Thyroid gland (tissue), 4 donors: ENCODE measurements at places on chromosomes 3 and 15. TPM values are rescaled to one million over a fixed set of nuclear protein-coding genes. Genes with fewer than 3 reads are reported as not detected.

GRCh38 chr3:58041826-58042324, 33.7 kb downstream of the FLNB start:
- H3K36me3 ChIP-seq, result no peaks in the 10 kb centered on the region
- H3K27me3 ChIP-seq, result no peaks in the 10 kb centered on the region
- H3K4me1 ChIP-seq, result peaks cover 68% of the 10 kb centered on the region
- DNase-seq, result no peak
- H3K27ac ChIP-seq, result peak overlapping the region; percentile 96

DNA sequence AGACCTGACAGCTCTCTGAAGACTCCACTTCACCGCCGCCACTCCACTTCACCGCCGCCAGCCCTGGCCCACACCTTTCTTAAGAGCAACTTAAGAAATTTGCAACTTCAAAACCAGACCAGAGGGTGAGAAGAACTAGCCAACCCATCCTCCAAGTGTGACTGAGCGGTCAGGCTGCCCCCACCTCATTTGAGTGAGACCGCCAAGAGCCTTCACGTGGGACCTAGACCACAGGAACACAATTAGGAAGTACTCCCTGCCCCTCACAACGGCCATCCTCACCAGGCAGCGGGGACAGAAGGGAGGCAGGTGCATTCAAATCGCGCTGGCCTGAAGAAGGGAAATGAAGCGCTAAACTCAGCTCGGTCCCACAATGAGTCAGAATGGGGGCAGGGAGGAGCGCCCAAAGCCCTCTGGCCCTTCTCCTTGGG, 156.8 kb upstream of the BCL6 start:
- peak; percentile 6 for DNase-seq
- H3K27me3 ChIP-seq, result no peaks in the 10 kb centered on the region
- H3K27ac ChIP-seq, result no peak overlapping the region
- H3K4me3 ChIP-seq, result no peak overlapping the region

DNA sequence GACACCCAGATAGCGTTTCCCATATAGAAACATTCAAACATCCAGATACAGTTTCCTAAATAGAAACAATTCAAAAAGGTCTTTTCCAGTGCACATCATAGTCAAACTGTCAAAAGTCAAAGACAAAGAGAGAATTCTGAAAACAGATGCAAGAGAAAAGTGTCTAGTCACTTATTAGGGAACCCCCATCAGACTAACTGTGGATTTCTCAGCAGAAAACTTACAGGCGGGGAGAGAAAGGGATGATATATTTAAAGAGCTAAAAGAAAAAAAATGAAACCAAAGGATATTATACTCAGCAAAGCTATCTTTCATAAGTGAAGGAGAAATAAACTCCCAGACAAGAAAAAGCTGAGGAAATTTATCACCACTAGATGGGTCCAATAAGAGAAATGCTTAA, 22.3 kb upstream of the CX3CR1 start:
- DNase-seq, result no peak
- H3K4me1 ChIP-seq, result no peaks in the 10 kb centered on the region
- H3K27ac ChIP-seq, result no peak overlapping the region
- H3K27me3 ChIP-seq, result no peaks in the 10 kb centered on the region
- no peak overlapping the region for H3K4me3 ChIP-seq

DNA sequence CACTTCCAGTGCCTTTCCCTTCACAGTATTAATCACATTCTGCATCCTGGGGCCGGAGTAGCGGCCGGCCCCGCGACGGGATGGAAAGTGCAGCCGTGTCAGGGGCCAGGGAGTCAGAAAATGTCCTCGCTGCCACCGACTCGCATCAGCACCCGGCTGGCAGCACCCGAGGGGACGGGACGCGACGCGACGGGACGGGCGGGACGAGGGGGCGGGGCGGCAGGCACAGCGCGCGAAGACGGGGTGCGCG, 353 bp downstream of the ATG3 start:
- H3K4me1 ChIP-seq, result peaks cover 35% of the 10 kb centered on the region
- no peaks in the 10 kb centered on the region for H3K36me3 ChIP-seq
- peak; percentile 80 for DNase-seq
- peak overlapping the region; percentile 93 for H3K27ac ChIP-seq
- H3K27me3 ChIP-seq, result no peaks in the 10 kb centered on the region

GRCh38 chr3:98513736-98514135, 9.0 kb downstream of the CLDND1 start:
- DNase-seq, result no peak
- no peak overlapping the region for H3K4me3 ChIP-seq
- H3K27ac ChIP-seq, result no peak overlapping the region
- H3K36me3 ChIP-seq, result peaks cover 11% of the 10 kb centered on the region

DNA sequence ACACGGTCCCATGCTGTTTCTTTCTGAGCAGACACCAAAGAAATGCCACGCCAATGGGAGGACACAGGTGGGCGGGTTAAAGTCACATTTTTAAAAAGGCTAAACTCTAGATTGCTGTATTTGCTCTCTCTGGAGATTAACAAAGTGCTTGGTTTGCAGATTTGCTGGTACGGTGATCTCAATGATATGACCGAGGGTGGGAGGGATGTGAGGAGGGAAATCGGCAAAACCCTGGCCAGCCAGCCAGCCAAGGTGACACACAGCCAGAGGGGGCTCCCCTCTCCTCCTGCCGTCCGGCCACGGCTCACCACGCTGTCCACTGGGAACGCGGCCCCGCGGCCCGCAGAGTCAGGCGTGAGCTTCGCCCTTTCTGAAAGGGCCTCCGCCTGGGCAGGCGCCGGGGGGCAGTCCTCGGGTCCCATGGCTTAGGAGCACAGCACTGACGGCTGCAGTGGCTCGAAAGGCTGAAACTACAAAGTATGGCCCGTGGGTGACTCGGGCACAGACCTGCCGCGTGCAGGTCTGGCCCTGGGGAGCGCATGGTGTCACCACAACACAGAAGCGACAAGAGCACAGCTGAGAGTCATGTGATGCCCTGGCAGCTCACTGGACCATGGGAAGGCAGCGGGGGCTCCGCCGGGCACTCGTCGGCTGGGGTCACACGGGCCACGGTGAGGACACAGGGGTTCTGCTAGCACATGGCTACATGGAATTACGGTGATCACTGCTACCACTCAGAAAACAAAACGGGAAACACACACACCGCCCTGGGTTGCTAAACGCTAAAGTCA, 57.8 kb upstream of the RPL32 start:
- H3K27ac ChIP-seq, result no peak overlapping the region
- peaks cover 14% of the 10 kb centered on the region for H3K36me3 ChIP-seq
- DNase-seq, result no peak
- H3K4me3 ChIP-seq, result no peak overlapping the region
- no peaks in the 10 kb centered on the region for H3K4me1 ChIP-seq

DNA sequence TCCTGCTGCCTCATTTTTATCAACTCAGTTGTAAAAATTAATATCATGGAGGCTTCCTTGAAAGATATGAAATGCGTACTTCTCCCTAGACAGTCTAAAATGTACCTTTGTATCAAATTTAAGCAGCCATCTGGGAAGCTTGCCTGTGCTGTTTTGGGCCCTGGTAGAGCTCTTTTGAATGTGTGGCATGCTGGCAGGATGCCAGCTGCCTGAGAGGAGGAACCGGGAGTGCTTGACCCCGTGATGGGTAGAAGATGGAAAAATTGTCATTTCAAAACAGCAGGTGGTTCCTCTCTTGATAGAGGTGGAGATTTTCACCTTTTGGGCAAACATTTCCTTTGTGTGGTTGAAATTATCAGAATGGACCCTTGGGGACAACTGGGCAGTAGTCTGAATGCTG, 245.3 kb downstream of the RPLP1 start:
- H3K27ac ChIP-seq, result no peak overlapping the region
- no peaks in the 10 kb centered on the region for H3K27me3 ChIP-seq
- H3K4me1 ChIP-seq, result no peaks in the 10 kb centered on the region
- H3K4me3 ChIP-seq, result no peak overlapping the region
- peak; percentile 29 for DNase-seq
- no peaks in the 10 kb centered on the region for H3K36me3 ChIP-seq

GRCh38 chr15:60941448-60941847, 287.7 kb downstream of the RORA start:
- H3K27ac ChIP-seq, result no peak overlapping the region
- peaks cover 6% of the 10 kb centered on the region for H3K4me1 ChIP-seq
- DNase-seq, result peak; percentile 16
- H3K36me3 ChIP-seq, result no peaks in the 10 kb centered on the region

- no peak overlapping the region for H3K27ac ChIP-seq
- no peak overlapping the region for H3K4me3 ChIP-seq
Measured at GRCh38 chr3:12046406-12046805, 42.2 kb downstream of the SYN2 start.

DNA sequence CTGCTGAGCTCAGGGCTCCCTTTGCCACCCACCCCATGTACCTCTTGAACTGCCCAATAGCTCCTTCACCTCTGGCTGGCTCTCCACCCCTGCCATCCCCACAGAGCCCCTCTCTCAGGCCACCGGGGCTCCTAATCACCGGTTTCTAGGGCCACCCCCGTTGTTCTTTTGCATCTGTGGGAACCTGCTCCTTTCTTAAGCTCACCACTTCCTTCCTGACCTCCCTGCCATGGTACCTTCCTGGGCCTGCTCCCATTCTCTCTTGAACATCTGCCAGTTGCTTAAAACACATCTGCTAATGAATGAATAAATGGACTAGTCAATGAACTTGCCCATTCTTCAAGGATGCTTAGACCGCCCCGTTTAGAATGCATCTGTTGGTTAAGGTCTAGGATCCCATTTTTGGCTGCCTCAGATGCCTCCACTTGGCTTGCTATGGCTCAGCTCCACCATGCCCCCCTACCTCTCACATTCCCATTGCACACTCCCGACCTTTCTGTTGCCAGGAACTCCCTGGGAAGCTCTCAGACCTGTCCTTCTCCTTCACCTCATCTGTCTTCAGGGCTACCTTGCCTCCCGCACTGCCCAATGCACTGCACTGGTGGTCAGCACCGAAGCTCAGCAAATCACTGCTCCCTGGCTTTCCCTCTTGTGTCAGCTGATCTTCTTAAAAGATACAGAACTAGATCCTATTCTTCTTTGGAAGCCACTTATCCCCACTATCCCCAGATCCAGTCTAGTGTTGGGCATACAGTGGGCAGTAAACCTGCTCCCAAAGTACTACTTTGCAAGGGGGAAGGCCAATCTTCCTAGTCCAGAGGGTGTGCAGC, 9.1 kb downstream of the AMOTL2 start:
- no peak for DNase-seq
- H3K4me3 ChIP-seq, result no peak overlapping the region
- peaks cover 97% of the 10 kb centered on the region for H3K4me1 ChIP-seq

GRCh38 chr3:36653095-36653494, 111.3 kb downstream of the DCLK3 start:
- no peak overlapping the region for H3K4me3 ChIP-seq
- H3K27ac ChIP-seq, result no peak overlapping the region
- H3K4me1 ChIP-seq, result no peaks in the 10 kb centered on the region
- H3K27me3 ChIP-seq, result no peaks in the 10 kb centered on the region

GRCh38 chr3:127383656-127384179, 95.9 kb upstream of the PRR20G start:
- no peaks in the 10 kb centered on the region for H3K36me3 ChIP-seq
- no peak for DNase-seq
- H3K27me3 ChIP-seq, result no peaks in the 10 kb centered on the region
- no peak overlapping the region for H3K4me3 ChIP-seq
- no peak overlapping the region for H3K27ac ChIP-seq

DNA sequence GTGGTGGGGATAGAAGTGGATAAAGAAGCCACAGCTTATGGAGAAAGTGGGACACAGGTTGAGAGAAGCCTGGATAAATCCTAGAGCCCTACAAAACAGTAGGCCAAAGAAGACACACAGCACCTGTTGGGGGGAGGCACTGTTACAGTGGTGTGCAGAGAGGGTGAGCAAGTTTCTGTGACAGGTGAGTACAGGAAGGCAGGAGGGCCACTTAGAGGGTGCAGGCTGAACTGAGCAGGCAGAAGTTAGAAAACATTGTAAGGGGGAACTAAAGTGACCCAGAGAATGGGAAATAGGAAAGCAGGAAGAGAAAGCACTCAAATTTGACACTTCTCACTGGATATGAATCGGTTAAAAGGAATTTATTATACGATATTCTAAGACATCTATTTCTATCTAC, 146.1 kb upstream of the TMCO5A start:
- peaks cover 30% of the 10 kb centered on the region for H3K4me1 ChIP-seq
- H3K27ac ChIP-seq, result peak overlapping the region; percentile 61
- H3K36me3 ChIP-seq, result no peaks in the 10 kb centered on the region

- peak overlapping the region; percentile 51 for H3K27ac ChIP-seq
- no peak for DNase-seq
- peak overlapping the region; percentile 78 for H3K4me3 ChIP-seq
Measured at GRCh38 chr3:10025205-10026083, 793 bp upstream of the FANCD2 start.

DNA sequence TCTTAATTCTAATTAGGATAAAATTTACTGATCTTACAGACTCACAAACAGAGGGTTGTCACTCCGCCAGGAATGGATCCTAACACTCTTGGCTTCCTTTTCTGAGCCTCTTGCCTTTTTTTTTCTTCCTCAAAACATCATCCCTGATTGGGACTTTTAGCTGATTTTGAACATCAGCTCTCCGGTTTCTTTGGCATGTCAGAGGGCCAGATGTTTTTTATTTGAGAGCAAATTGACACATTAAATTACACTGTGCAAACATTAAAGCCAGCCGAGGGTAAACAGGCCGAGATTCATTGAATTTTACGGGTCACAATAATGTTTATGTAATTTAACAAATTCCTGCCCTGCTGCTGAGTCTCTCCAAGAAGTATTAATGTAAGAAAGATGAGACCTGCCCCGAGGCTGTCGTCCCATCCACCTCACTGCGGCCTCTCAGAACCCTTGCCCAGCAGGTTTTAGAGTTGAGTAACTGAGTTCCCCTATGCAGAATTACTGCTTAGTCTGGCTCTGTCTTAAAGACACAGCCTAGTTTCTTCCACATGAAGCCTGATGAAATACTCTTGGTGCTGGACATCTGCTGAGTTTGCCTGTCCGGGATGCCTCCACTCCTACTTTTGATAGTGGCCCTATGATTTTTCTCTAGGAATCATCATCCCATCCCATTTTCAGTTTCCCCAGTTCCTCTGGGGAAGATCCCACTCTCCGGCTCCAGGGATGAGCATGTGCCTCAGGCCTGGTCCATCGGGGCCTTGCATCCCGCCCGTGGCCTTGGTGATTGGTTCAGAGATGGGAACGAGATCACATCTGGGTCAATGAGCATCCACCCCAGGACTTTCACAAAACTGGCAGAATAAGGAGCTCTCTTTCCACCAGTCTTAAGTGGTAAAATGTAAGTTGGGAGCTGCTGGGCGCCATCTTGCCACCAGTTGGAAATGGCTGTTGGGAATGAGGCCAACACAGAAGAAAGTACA, 226.6 kb upstream of the TLE3 start:
- peaks cover 25% of the 10 kb centered on the region for H3K4me1 ChIP-seq
- no peak for DNase-seq
- no peaks in the 10 kb centered on the region for H3K27me3 ChIP-seq
- H3K27ac ChIP-seq, result no peak overlapping the region
- H3K4me3 ChIP-seq, result no peak overlapping the region
- H3K36me3 ChIP-seq, result no peaks in the 10 kb centered on the region

GRCh38 chr3:179107617-179108016, 36.0 kb upstream of the ZMAT3 start:
- no peak for DNase-seq
- H3K27me3 ChIP-seq, result no peaks in the 10 kb centered on the region
- no peaks in the 10 kb centered on the region for H3K4me1 ChIP-seq

GRCh38 chr15:75985971-75986370, 26.3 kb downstream of the NRG4 start:
- no peak overlapping the region for H3K27ac ChIP-seq
- no peak overlapping the region for H3K4me3 ChIP-seq
- no peaks in the 10 kb centered on the region for H3K27me3 ChIP-seq
- H3K36me3 ChIP-seq, result no peaks in the 10 kb centered on the region
- H3K4me1 ChIP-seq, result no peaks in the 10 kb centered on the region

Gene RARRES1
- total RNA-seq, result 394 TPM

Gene RTP2
- total RNA-seq, result not detected

Gene MESP2
- not detected for total RNA-seq

Gene CELF6
- total RNA-seq, result 2.3 TPM

Gene NEK10
- 2.3 TPM for total RNA-seq

Gene MELTF
- total RNA-seq, result 2.7 TPM

Gene EPHB1
- 5.5 TPM for total RNA-seq

Gene INSYN1
- 0.83 TPM for total RNA-seq

Gene IMPDH2
- 107 TPM for total RNA-seq

Gene NOX5
- 0.88 TPM for total RNA-seq

Gene SAMD7
- not detected for total RNA-seq
